Mesenteric fat pad (tissue), 1 donor: ENCODE measurements at places on chromosomes 6 and 20. TPM values are rescaled to one million over a fixed set of nuclear protein-coding genes. Genes with fewer than 3 reads are reported as not detected.

- DNase-seq = no peak
Measured at GRCh38 chr20:13447385-13448180, 191.1 kb downstream of the TASP1 start.

ZNF311 gene
- total RNA-seq = 0.64 TPM

- no peak for DNase-seq
Measured at GRCh38 chr6:15761045-15761502, 98.2 kb upstream of the DTNBP1 start.

LY6G6F gene
- not detected for total RNA-seq

CYB5R4 gene
- 24.6 TPM for total RNA-seq

DNA sequence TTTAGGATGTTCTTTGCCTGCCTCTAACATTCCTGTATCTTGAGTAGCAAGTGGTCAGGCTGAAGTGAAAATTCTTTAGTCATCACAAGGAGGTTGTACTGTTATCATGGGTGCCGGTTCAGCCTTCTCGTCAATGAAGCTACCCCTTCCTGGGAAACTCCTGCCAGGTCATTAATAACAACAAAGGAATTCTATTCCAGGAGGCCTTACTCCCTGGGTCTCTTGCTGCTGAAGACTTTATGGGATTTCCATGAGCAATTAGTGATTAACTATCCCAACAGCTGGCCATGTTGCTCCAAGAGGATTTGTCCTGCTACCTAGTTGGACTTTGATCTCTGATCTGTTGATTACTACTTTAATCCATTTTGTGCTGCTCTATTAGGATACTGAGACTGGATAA, 62.7 kb upstream of the ELOVL5 start:
- DNase-seq = no peak

- DNase-seq = no peak
Measured at GRCh38 chr20:5482791-5483190, 166.0 kb upstream of the PROKR2 start.

DNA sequence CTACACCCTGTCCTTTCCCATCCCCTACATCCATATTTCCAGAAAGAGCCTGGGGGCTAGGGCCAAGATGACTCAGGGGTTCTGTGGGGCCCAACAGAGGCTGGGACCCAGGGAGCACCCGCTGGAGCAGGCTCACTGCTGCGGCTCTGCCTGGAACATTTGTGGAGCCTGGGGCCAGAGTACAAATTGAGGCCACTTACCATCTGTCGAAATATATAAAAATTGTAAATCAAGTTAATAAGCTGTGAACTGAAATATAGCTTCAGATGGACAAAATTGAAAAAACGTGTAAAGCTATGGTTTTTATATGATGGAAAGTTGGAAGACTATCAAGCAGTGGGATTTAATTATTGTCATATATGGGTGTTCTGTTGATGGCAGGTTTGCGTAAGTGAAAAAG, 82.9 kb upstream of the ATXN1 start:
- DNase-seq = no peak

DNA sequence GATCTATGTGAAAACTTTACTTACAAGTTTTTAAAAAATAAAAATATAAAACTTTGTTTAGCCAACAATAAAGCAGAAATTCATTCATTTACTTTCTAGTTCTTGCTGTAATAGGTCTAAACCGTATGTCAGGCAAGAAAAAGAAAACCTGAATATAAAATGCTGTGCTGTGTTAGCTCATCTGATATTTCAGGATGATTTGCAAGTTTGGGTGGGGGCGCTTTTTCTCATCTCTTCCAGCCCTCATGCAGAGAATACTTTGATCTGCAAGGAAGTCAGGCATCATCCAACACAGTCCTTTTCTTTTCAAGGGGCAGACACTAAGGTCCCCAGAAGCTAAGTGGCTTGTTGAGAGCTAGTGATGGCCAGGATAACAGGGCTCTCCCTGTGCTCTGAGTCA, 153.2 kb downstream of the TBC1D7 start:
- no peak for DNase-seq

MACROD2 gene
- 3.8 TPM for total RNA-seq

DNA sequence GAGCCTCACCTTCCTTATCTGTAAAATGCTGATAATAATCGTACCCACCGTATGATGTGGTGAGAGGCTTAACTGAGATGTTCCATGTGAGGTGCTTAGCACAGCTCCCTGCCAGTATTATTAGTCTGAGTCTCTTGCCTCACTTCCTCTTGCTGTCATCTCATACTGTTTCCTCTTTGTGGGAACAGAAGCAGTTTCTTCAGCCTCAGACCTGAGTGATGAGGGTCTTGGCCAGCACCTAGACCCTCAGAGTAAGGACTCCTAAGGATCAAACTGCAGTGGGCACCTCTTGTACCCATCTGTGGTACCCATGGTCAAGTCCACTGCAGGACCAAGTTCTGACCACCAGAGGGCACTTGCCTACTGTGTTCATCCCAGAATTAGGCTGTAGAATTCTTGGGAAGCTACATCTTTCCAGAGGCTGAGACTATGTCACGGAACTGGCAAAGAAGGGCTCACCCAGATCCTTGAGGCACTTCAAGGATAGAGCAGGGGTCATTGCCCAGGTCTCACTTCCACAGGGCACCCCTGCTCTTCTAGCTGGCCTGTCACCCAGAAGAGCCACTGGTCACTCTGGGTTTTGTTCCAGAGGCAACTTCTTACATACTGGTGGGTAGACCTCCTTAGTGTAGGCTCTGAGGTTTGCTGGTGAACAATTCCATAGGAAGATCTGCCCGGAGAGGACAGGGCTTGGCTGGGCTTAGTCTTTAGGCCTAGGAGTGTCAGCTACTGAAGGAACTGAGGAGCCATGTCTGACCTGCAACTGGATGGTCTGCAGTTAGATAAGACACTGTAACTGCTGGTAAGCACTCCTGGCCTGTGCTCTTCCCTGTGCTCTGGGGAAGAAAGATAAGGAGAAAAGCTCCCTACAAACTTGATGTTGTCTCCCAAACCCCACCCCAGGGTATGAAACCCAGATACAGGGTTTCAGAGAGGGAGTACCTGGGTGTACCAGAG, 20.6 kb upstream of the SGK2 start:
- peak; percentile 87 for DNase-seq

LGSN gene
- total RNA-seq = not detected

DNA sequence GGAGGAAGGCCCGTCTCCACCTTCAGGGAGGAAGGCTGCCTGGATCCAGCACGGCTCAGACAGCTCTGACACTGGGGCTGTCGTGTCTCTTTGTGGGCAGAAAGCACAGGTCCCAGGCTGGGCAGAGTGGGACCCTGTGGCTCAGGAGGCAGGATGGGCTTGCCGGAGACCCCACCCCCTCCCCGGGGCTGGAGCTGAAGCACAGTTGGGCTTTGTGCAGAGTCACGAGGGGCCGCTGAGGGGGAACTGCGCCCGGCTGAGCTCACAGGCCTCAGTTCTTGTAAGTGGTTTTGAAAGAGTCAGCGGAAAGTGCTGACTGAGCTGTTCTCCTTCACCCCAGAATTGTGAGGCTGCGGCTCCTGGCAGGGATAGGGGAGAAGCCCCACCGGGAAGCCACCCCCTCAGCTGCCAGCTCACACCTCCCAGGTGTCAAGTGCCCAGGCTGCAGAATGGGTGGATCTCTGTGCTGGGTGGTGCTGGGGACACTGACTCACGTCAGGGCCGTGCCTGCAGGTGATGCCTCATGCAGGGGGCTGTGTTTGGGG, 145.5 kb upstream of the RNF24 start:
- DNase-seq = no peak

DSN1 gene
- 6.4 TPM for total RNA-seq

HLA-DQA2 gene
- 1.5 TPM for total RNA-seq

ENPP5 gene
- 0.67 TPM for total RNA-seq

DLL1 gene
- total RNA-seq = 23.8 TPM

DNA sequence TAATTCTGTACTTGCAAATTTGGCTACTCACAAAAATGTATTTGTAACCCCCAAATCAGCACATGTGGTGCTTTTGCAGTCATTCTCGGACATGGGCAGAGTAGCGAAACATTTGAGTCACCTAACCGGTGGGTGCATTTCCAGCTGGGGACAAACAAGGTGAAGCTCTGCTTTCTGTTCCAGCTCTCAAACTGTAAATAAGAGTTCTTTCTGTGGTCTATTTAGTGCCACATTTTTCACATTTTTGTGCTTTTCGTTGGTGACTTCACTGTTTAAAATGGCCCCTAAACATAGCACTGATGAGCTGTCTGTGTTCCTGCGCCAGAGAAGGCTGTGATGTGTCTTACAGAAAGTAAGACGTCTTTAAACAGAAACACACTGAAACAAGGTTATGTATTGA, 244.5 kb downstream of the CDC5L start:
- DNase-seq = no peak

DNA sequence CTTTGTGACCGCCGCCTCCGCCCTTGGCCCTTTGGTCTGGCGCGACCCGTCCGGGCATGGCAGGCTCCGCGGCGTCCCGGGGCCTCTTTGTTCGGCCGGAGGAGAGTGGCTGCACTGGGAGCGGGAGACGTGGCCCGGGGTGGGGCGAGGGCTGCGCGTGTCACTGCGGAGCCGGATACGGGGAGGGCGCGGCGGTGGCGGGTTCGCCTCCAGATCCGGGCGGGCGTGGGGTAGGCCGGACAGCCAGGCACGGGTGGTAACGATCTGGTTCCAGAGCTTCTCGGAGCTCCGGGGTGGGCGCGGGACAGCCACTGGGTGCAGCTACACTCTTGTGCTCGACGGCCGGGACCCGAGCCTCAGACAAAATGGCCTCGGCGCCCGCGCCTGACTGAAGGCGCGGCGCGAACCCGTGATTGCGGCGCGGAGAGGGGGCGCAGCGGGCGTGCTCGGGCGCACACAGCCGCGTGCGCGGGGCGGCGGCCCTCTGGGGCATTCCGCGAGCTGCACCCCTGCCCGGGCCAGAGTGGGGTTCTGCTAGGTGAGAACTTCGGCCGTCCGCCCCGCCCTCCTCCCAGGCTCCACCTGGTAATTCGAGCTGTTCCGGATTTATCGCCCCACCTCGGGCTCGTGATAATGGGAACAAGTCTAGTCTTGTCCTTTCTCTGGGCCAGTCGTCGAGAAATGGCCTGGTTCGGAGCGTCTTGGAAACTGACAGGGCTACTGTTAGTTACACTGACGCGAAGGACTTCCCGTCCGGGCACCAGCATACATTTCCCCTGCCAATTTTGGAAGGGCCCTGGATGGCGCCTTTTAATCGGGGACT, 1.0 kb downstream of the LOC128125822 start:
- DNase-seq = peak; percentile 92

STX16 gene
- 44.9 TPM for total RNA-seq

DNA sequence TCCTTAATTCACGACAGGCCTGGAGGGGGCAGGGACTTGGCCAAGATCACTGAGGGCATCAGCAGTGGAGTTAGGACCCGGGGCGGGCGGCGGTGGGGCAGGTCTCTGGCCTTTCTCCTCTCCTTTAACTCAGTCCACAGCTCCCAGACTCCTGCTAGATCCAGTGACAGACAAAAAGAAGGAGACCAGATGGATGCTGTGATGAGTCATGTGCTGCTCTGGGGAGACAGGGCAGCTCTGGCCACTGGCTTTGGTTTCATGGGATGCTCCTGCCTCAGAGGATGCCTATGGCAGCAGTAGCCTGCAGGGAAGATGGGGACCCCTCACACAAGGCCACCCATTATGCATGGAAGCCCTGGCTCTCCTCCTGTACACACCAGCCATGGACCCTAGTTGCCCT, 20.5 kb downstream of the EPB41L1 start:
- no peak for DNase-seq

DNA sequence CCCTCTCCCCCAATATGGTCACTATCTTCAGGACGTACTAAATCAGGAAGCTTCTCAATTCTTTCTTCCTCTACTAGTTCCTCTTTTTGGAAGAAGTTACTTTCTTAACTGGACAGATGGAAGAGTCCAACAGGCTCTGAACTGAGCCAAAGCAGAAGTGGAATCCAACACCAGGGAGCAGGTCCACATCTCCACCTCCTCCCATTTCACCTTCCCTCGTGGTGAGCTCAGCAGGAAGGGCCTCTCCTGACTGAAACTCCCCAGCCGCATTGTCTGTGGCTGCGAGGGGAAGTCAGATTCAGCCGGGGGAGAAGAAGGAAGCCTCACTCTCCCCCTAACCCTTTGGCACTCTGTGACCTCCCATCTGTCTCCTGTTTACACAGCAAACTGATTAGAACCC, 63.8 kb upstream of the UST start:
- DNase-seq = no peak

GRCh38 chr6:11766589-11767450, 11.8 kb downstream of the ADTRP start:
- DNase-seq = no peak

- no peak for DNase-seq
Measured at GRCh38 chr6:34359418-34360158, 32.9 kb downstream of the NUDT3 start.

PCK1 gene
- 331 TPM for total RNA-seq

DNA sequence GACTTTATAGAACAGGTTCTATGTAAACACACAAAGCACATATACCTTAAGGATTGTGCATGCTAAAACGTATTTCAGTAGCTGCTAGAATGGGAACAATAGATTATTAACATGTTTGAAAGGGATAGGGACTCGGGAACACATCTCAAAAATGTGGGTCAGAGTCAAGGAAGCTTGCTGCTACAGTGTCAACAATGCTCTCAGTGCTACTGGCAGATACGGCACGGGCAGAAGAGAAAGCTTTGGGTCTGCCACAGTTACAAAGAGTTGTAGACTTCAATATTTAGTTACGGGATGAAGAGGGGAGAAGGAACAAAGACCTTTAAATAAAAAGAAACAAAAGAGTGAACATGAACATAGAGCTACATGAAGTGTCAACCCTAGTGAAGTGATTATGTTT, 170.5 kb downstream of the BACH2 start:
- DNase-seq = no peak

- DNase-seq = no peak
Measured at GRCh38 chr6:9103876-9104521, 668.7 kb upstream of the SLC35B3 start.

GRCh38 chr6:167856999-167857660, 30.4 kb downstream of the AFDN start:
- no peak for DNase-seq

GSTA3 gene
- not detected for total RNA-seq

- DNase-seq = no peak
Measured at GRCh38 chr6:30311671-30312070, 15.1 kb upstream of the TRIM39 start.

DNA sequence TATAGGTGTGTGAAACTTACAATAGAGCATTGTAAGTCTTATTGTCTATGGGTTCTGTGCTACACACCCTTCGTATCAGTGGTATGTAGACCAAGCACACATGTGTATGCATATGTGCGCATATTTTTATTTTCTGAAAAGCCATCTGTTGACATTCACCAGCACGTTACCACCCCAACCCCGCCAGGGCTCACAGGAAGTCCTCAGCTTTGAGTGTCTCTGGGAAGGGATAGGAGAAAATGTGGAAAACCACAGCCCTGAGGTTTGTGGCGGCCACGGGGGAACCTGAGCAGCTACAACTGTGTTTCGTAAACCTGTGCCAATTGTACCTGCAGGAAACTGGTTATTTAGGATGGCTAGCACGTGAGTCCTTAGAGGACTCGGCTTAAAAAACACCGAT, 123.3 kb upstream of the PHACTR3 start:
- DNase-seq = no peak

DDX43 gene
- 0.32 TPM for total RNA-seq
